ENCODE measurements at places on chromosomes 13 and 19. TPM values are rescaled to one million over a fixed set of nuclear protein-coding genes. Genes with fewer than 3 reads are reported as not detected.

DNA sequence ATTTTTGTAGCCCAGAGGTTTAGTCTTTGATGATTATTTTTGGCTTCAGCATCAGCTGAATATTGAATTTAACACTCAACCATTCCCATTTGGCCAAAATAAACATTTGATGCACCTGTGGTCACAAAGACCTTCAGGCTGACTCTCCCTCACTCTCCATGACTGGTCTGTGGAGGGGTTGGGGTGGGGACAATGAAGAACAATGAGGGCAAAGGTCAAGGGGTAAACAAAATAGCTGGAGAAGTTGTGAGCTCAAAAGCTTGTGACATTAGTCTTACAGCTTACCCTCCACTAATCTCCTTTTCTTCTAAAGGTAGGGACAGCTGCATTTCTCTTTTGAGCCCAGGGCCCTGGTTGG, 86.9 kb downstream of the SLC15A1 start:
- no peaks in the 10 kb centered on the region for H3K4me1 ChIP-seq
- H3K27ac ChIP-seq, result no peak overlapping the region
- H3K4me3 ChIP-seq, result no peak overlapping the region

DNA sequence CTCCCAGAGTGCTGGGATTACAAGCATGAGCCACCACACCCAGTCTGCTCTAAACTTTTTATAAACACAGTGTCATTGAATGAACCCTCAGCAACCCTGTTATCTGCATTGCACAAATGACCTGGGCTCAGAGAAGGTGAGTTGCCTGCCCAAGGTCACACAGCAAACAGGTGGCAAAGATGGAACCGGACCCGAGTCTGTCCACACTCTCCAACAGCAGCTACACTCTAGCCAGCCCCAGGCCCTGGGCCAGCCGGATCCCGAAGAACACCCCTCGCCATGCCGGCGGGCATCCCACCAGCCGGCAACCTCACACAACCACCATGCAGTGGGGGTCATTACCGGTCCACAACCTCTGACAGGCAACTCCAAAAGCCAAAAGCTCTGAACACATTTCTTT, 14.5 kb downstream of the ERCC2 start:
- H3K27me3 ChIP-seq, result no peaks in the 10 kb centered on the region
- no peak overlapping the region for H3K4me3 ChIP-seq
- no peak overlapping the region for H3K27ac ChIP-seq
- no peaks in the 10 kb centered on the region for H3K4me1 ChIP-seq
- DNase-seq, result no peak

- DNase-seq, result no peak
- H3K36me3 ChIP-seq, result no peaks in the 10 kb centered on the region
- no peak overlapping the region for H3K27ac ChIP-seq
- peaks cover 4% of the 10 kb centered on the region for H3K4me1 ChIP-seq
- no peaks in the 10 kb centered on the region for H3K27me3 ChIP-seq
Observed at GRCh38 chr13:44146138-44146537, 227.5 kb upstream of the SERP2 start.

GRCh38 chr13:113364311-113364889, 470 bp upstream of the GRTP1 start:
- peaks cover 15% of the 10 kb centered on the region for H3K4me1 ChIP-seq
- H3K36me3 ChIP-seq, result no peaks in the 10 kb centered on the region
- H3K4me3 ChIP-seq, result peak overlapping the region; percentile 48
- H3K27ac ChIP-seq, result peak overlapping the region; percentile 80
- no peaks in the 10 kb centered on the region for H3K27me3 ChIP-seq

DNA sequence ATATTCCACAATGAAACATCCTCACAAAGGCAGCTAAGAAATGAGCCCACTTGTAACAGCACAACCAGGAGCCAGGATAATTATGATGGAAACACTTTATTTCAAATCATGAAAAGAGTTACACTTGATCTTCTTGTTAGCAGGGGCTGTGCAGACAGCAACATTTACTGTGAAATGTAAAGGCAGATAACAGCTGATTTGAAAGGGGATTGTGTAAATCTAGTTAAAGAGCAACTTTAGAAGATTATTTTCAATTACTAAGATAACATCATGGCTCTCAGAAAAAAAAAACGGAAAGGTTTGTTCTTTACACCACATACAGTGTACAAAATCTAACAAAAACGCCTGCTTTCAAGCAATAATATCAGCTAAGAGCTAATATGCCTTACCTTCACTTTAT, 22.4 kb downstream of the ENOX1 start:
- no peak for DNase-seq
- no peaks in the 10 kb centered on the region for H3K36me3 ChIP-seq
- H3K4me3 ChIP-seq, result no peak overlapping the region
- H3K4me1 ChIP-seq, result peaks cover 4% of the 10 kb centered on the region

- no peaks in the 10 kb centered on the region for H3K27me3 ChIP-seq
- no peaks in the 10 kb centered on the region for H3K36me3 ChIP-seq
- H3K4me1 ChIP-seq, result no peaks in the 10 kb centered on the region
- H3K4me3 ChIP-seq, result no peak overlapping the region
Observed at GRCh38 chr19:51541458-51542357, 10.2 kb upstream of the SIGLEC6 start.

DNA sequence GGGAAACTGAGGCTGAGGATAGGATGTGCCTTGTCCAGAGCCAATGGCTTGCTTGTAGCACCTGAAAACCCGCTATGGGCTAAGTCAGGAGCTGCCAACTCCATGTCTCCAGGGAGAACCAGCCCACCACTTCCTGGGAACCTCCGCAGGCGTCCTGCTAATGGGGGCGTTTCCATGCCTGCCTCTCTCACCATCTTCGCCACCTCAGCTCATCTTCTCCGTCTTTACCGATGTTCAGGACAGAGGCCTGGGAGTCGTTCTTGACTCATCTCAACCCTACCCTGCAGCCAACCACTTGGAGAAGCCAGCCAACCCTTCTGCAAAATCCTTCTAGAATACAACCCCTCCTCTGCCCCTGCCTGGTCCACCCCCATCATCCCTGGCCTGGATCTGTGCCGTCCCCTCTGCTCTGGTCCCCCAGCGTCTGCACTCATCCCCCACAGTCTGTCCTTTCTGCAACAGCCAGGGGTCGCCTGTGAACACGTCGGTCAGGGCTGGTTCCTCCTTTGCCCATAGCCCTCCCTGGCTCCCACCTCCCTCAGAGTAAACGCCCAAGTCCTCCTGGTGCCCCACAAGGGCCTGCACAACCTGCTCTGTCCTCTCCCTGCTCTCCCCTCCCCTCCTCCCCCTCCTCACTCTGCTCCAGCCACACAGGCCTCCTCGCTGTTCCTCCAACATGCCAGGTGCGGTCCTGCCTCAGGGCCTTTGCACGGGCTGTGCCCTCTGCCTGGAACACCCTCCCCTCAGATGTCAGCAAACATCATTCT, 31.0 kb downstream of the PTPRS start:
- no peaks in the 10 kb centered on the region for H3K27me3 ChIP-seq
- H3K4me3 ChIP-seq, result no peak overlapping the region
- H3K4me1 ChIP-seq, result no peaks in the 10 kb centered on the region

DNA sequence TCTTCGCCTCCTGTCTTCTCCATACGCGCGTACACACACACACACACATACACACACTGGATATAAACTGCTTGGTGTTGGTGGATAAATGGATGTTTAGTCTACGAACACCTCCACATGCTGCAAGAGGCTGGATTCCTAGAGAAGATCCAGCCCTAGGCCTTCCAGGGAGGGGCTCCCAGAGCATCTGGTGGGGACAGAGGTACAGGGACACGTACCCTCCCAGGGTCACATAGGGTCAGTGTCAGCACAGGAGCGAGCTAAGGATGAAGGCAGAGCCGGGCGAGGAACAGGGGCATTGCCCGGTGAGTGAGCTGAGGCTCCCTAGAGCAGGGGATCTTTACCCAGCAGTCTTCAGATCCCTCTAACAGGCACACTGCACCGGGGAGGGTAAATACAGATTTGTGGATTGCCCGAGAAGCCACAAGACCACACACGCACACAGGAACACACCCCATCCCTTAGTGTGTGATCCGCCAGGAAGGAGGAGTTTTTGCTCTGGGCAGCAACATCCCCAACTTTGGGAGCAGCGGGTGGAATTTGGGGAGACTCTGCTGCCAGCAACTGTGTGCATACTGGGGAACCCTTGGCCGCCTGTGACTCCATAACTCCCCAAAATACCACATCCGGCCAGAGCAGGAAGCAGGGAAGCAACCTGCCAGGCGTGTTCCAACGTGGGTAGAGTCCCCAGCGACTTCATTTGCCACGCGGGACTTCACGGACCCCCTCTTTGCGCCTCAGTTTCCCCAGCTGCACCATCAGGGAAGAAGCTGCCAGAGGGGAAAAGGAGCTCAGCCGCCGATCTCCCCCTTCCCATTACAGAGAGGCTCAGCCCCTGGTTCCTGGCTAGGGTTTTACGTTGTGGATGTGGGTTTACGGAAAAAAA, 5.8 kb upstream of the TLE2 start:
- no peaks in the 10 kb centered on the region for H3K27me3 ChIP-seq
- H3K36me3 ChIP-seq, result no peaks in the 10 kb centered on the region
- peak overlapping the region; percentile 68 for H3K4me3 ChIP-seq
- H3K4me1 ChIP-seq, result peaks cover 7% of the 10 kb centered on the region

Gene NFIX
- 30.3 TPM for total RNA-seq

Gene GPR4
- total RNA-seq, result 4.5 TPM

Gene PRODH2
- not detected for total RNA-seq

Gene GPC6
- total RNA-seq, result 22.3 TPM

Gene FREM2
- 0.70 TPM for total RNA-seq

Gene SH2D3A
- total RNA-seq, result 0.18 TPM

All from ovary (tissue), 10 donors.